ENCODE measurements at places on chromosomes 1 and 21.

- no peak for DNase-seq
Measured at GRCh38 chr1:76203127-76203526, 128.6 kb downstream of the ST6GALNAC3 start.

DNA sequence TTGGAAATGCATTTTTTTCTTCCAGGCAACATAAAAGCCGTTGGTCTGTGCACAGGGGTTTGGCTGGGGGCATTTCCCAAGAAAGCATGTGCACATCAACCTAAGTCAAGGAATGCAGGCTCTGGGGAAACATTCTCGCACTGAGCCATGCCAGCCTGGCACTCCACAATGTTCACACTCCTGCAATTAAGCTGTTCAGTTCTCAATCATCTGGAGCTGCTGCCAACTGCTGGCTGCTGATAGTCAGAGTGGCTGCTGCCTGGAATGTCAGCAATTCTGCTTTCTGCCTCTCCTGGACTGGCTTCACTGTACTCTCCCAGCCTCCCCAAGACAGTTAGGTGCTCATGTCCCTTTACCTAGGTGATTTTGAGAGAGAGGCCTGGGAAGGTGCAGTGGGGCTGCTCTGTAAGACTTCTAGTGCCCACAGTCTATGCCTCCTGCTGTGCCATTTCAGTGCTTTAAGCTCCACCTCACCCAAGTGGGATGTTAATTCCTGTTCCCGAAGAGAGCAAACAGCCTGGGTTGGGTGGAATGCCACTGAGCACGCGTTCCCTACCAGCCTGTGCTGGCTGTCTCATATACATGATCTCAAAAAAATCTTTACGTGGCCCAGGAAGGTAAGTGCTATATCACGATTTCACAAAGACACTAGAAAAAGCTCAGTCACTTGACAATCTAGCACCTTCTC, 131.7 kb downstream of the BRINP2 start:
- no peak for DNase-seq

DNA sequence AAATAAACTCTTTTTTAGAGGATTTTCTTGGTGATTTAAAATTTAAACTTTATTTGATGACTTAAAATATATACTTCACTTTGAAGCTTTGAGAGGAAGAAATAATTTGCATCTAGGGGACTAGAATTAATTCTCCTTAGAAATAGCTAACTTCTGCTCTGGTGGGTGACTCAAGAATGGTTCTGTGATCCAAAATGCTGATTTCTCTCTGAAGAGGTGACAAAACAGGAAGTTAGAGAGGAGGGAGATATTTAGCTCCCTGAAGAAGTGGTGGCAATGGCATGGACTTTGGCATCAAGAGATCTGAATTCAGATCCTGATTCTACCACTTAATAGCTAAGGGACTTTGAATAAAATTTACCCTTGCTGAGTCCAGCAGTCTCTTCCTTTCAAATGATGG, 125.8 kb upstream of the ATP1B1 start:
- no peak for DNase-seq

DNA sequence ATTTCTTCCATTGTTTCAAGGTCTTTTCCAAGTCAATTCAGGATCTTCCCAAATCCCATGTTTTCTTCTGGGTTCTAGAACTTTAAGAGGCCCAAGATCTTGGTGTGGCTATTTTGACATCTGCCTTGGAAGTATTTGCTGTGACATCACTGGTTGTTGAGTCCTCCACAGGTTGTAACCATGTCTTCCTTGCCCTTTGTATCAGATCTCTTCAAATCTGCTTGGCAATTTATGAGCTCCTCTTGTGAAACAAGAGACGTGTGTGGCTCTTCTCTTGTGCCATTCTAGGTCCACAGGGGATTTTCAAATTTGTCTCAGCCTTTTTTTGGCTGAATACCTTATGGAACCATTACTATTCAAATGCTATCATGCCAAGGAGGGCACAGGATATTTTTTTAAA, 60.3 kb upstream of the KCNK2 start:
- DNase-seq = no peak

GRCh38 chr1:194084755-194085154, 898.3 kb upstream of the B3GALT2 start:
- no peak for DNase-seq

DNA sequence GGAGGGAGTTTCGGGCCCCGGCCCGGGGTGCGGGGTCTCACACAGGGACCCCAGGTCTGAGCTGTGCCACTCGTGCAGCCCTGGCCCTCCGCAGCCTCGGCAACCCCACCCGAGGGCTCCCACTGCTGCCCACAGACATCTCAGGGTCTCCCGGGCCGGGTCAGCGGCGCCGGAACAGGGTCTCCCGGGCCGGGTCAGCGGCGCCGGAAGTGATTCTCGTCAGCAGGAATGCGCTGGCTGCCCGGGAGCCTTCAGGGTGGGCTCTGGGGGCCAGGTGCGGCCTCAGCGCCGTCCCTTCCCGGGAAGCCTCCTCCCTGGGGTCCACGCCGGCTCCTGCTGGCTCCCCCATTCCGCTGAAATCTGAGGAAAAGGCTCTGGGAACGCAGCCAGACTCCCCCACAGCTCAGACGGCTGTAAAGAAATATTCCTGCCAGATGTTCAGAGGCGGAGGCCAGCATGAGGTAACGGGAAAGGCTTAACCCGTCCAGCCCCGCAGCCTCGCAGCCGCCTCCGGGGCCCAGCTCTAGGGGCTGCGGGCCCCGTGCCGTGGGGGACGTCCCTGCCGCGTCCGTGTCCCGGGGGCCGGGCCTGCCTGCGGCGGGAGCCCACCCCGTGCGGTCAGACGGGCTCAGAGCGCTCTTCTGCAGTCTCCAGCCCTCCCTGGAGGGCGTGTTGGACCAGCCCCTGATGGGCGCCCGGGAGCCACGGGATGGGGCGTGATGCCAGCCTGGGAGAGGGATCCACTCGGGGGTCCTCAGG, 8.7 kb upstream of the COL6A1 start:
- peak; percentile 70 for DNase-seq

DNA sequence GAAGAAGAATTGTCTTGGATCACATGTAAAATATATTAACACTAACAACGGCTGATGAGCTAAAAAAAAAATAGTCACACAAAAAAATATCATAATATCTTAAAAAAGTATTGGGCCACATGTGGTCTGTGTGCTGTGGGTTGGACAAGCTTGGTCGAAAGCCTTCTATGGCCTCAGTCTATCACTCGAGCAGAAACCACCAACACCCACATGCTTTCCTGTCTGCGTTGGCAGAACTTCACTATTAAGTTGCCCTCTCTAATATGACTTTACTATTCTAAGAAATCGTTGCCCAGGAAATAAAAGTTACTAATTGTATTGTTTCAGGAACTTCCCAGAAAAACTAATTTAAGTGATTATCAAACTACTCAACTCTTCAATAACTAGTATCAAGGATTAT, 28.2 kb upstream of the ETS2 start:
- DNase-seq = no peak

DNA sequence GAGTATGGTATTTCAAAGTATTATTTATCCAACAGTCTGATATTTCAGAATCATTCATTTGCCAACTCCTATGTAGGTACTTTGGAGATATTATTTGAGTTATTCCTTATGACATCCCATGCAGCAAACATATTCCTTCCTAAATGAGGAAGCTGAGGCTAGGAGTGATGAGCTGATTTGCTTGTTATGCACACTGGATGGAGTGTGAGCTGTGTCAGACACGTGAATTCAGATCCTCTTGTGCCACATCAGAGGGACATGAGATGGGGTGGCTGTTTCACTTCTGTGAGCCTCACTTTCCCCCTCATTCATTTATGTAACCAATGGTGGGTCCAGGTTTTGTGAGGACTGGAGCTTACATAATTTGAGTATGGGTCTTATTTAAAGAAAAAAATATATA, 215.9 kb downstream of the DISC1 start:
- no peak for DNase-seq
